Fibroblast of mammary gland (primary cell): ENCODE measurements at places on chromosomes 4 and X.

DNA sequence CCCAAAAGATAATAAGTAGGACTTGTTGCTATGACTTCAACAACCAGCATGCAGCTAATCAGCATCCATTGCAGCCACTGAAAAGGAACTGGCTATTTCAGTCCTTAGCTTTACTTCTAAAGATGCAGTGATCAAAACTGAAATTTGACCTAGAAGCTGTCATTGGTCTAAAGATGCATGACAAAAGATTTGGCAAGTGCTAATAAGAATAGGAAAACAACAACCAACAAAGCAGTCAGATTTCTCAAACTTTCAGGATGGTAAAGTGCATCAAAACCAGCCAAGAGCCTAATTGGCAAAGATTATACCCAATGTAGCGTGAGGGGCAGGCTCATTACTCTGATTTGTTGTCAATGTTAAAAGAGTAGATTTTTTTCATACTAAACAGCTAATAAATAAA, 77.1 kb upstream of the WDR17 start:
- DNase-seq: no peak

GRCh38 chr4:54032558-54033135, 31.8 kb downstream of the CHIC2 start:
- no peak for DNase-seq

GRCh38 chr4:153512952-153513500, 46.9 kb downstream of the TMEM131L start:
- peak; percentile 27 for DNase-seq

- peak; percentile 72 for DNase-seq
These were observed 196.3 kb upstream of the HHIP start for GRCh38 chr4:144449611-144450010.

DNA sequence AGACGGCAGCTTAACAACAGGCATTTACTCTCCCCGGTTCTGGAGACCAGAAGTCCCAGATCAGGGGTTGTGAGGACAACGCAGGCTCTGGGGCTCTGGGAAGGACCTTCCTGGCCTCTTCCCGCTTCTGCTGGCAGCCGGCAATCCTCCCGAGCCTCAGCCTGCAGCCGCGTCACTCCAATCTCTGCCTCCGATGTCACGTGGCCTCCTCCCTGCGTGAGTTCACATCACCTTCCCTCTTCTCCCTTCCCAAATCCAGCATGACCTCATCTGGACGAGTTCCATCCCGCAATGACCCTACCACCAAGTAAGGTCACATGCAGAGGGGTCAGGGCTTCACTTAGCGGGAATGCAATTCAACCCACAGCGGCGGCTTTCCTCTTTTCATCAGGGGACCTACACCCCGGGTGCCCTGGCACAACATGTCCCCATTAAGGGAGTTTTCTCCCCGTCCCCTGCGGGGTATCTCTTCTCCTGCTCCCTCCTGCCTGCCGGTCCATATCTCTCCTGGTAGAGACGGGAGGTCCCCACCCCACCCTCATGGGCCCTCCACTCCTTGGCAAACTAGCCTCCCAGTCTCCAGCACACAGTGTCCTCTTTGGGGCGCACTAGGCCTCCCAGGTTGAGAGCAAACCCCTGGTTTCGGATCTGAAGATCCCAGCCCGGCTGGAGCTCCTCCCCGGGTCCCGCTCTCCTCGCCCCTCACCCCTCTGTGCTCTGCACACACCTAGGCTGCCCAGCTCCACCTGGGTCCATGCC, 25.5 kb downstream of the ABLIM2 start:
- DNase-seq: peak; percentile 27

GRCh38 chrX:15576019-15576418, 24.7 kb downstream of the ACE2 start:
- DNase-seq: no peak

DNA sequence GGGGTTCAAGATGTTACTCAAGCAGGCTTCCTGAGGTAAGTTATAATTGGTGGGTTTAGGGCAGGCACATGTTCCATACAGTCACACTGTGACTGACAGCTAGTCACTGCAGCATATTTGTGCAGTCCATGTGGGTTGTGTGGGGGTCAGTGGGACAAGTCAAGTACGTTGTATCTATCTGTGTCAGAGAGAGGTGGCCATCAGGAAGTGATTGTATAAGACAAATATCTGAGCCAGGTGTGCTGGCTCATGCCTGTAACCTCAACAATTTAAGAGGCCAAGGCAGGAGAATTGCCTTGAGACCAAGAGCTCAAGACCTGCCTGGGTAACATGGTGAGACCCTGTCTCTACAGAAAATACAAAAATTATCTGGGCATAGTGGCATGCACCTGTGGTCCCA, 509.3 kb downstream of the CENPC start:
- no peak for DNase-seq

DNA sequence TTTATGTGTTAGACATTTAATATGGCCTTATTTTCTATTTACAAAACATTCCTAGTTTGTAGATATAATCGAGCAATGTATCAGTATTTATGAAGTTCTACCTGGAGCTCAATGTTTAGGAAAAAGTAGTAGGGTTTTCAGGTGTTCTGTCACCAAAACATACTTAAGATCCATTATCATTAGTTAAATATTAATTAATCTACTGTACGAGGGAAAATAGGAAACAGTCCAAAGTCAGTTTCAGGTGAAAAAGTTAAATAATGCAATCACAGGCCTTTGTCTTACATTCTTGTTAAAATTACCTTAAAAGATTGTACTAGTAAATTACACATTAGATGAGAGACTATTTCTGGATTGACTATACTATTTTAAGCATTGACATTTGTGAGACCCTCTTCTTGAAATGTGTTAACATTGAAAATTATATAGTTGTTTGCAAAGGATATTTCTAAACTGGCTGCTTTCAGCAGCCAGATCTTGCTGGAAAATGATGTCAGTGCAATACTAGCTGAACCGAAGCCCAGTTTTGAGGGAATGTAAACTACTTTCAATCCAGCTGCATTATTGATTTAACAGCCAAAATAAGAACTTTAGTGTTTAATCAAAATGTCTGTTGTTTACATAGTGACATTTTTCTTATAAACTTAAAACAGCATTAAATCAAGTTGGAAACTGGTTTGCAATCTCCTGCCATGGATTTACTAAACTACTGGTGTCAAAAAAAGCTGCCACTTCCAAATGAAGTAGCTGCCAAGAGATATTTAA, 19.3 kb downstream of the GUCY1B1 start:
- DNase-seq: peak; percentile 31

DNA sequence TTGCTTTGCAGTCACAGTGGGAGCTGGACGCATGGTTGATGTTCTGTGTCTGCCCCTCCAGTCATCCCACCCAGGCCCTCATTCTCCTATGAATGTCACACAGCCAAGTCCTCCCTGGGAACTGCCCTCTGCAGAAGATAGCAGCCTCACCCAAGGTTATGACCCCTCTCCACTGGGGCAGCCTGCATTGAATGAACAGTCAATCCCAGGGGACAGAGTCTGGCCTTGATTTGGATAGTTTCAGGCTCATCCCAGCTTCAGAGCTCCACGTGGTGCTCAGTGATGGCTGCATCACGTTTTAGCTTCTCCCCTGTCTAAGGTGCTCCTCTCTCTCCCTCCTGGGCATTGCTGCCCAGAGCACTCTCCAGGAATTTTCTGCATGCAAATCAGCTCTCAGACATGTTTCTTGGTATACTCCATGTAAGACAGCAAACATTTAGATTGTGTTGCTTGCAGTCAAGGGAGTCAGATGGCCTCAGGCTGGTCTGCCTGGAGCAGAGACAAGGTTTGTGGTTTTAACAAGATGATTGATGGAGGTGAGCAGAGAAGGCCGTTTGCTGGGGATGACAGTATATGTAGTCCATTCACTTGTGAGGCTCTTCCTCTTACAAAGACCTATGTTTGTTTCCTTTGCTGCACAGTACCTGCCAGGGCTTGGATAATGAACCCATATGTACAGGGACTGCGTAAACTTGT, 56.1 kb upstream of the MSX1 start:
- no peak for DNase-seq

DNA sequence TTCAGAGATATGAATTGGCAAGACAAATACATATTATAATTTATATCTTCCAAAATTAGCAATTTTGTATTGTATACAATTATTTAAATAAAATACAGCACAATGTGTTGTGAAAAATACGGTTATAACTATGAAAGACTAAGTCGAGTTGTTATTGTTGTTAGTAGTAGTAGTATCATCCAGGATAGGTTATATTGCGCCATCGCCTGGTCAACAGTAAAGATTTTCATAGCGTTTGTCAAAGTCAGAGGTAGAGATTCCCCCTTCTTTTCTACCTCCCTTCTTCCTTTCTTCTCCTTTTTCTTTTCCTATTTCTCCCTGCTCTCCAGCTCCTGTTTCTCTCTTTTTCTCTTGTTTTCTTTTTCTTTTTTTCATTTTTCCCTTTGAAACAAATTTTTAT, 499.1 kb upstream of the EPHA5 start:
- DNase-seq: peak; percentile 20

DNA sequence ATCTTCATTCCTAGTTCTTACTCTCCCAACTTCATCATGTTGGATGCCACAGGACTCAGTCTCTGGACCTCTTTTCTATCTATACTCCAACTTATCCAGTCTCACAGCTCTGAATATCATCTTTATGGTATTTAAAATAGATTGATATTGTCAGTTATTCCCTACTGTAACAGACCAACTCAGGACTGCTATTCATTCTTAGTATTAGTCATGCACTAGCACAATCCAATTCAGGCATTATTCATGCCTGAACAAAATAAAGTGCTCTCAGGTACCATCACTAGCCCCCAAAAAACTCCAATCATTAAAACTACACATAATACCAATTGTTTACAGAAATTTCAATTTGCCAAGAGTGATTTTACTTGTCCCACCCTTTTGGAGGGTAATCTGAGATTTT, 37.7 kb downstream of the FRYL start:
- DNase-seq: peak; percentile 16

DNA sequence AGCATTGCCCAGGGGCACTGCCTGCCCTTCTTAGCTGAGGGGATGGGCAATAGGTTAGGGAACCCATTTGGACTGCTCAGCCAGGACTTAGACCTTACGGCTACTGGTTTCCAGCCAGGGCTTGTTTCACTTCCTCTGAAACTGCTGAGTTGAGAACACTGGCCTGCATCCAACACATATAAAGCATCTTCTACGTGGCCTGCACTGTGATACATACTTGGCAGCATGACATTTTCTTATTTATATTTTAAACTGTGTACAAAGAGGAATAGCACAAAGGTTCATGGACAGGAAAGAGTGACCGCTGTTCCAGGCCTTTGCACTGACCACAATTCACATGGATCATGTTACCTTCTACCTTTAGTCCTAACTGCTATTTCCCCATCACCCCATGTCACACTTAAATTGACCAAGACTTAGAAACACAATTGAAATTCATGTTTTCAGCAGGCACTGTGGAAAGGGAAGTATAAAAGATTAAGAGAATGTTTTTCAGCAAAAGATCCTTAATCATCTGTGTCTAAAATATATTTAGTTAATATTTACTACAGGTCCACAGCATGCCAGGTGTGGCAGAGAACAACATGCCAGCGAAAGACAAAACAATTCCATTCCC, 43.7 kb downstream of the NLGN4X start:
- DNase-seq: peak; percentile 11

GRCh38 chrX:140712413-140713173, 3.0 kb downstream of the LINC00632 start:
- no peak for DNase-seq

DNA sequence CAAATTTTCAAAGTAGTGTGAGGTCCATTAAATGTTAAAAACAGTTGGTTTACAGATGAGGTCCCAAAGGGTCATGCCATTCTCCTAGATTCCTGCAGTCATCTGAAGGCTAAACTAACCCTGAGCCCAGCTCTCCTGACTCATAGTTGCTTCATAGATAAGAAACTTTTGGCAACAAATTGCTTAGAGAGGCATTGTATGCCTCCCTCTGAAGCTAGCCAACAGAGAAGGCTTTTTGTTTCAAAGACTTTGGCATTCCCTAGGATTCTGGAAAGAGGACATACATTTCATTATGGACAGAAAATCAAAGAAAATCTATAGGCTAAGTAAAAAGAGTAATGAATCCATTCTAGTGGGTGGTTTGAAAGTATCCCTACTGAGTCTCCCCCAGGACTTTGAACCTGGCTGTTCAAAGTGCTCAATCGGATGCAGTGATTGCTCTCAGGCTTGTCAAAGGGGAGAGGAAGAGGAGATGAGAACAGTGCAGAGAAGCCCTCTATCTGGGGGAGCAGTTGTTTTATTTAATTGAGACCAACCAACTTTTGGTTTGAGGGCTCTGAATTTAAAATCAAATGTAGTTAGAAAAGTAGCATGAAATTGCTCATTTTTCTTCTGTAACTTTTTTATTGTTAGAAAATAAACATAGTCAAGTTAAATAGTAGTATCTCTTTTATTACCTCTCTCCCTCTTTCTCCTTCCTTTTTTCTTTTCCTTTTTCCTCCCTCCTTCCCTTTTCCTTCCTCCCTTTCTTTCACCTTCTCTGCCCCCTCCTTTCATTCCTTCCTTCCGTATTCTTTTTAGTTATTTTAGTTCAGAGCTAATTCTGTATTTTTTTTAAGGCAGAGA, 72.3 kb upstream of the ZNF518B start:
- no peak for DNase-seq

GRCh38 chrX:17842769-17843525, 18.2 kb downstream of the RAI2 start:
- peak; percentile 33 for DNase-seq

- peak; percentile 85 for DNase-seq
These were observed 1.9 kb downstream of the ARHGAP10 start for GRCh38 chr4:147733716-147734344.

- DNase-seq: peak; percentile 53
These were observed 46.1 kb downstream of the CNOT6L start for GRCh38 chr4:77773101-77773500.

DNA sequence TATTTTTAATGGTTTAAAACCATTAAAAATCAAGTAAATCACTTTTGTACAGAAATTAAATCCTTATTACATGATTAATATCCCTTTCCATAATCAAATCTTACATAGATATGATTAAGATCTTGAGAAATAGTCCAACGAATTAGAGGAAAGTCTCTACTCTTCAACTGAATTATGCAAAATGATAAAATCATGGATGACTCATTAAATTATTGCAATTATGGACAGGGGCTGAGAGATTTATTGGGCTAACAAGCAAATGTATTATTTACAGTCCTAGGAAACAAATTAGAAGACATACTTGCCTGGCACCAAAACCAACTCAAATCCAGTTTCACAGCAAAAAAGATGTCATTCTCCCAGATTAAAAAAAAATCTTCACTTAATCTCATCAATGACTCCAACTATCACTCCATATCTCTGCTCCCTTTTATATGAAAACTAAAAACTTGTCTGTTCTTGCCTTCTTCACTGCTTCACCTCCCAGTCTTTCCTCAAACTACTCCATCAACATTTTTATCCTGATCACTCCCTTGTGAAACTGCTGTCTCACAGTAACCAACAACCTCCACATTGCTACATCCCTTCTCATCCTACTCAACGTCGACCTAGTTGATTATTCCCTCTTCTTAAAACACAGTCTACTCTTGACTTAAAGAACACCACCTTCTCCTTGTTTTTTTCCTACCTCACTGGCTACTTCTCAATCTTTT, 18.4 kb upstream of the DDX60 start:
- DNase-seq: no peak

DNA sequence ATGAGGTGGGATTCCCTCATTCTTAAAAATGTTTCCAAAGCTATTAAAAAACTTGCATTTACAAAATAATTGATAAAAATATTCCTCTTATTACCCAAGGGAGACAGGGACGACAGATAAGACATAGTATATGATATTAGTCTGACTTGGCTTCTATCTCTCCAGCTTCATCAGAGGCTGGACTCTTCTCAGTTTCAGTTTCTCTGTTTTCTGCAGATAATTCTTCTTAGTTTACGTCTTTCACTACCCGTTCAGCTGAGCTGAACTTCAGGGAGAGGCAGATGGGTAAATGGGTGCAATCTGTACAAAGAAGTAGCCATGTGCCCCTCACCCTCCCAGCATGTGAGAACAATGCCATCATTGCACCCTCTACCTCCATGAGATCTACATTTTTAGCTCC, 214.0 kb upstream of the SLIT2 start:
- DNase-seq: no peak
